ENCODE measurements at places on chromosomes 6 and 20.

- DNase-seq, result no peak
These were observed 116.2 kb downstream of the MAP3K5 start for GRCh38 chr6:136676075-136676474.

DNA sequence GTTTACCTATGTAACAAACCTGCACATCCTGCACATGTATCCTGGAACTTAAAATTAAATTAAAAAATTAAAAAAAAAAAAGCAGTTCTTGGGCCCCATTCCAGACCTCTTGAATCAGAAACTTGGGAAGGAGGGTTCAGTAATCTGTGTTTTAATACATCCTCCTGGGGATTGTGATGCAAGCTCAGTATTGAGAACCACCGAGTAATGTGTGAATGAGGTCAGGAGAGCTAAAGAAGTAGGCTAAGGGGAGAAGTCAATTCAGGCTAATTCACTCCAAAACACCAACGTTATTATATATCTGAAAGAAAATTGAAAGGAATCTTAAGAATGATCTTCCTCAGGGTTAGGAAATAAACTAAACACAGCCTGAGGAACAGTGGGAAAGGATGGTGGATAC, 120.4 kb downstream of the RNF144B start:
- no peak for DNase-seq

- no peak for DNase-seq
These were observed 110.0 kb upstream of the KCNK16 start for GRCh38 chr6:39432330-39433025.

GRCh38 chr6:75530696-75531095, 37.1 kb upstream of the FILIP1 start:
- DNase-seq, result no peak

GRCh38 chr6:36805096-36805797, 34.0 kb downstream of the CPNE5 start:
- DNase-seq, result no peak

DNA sequence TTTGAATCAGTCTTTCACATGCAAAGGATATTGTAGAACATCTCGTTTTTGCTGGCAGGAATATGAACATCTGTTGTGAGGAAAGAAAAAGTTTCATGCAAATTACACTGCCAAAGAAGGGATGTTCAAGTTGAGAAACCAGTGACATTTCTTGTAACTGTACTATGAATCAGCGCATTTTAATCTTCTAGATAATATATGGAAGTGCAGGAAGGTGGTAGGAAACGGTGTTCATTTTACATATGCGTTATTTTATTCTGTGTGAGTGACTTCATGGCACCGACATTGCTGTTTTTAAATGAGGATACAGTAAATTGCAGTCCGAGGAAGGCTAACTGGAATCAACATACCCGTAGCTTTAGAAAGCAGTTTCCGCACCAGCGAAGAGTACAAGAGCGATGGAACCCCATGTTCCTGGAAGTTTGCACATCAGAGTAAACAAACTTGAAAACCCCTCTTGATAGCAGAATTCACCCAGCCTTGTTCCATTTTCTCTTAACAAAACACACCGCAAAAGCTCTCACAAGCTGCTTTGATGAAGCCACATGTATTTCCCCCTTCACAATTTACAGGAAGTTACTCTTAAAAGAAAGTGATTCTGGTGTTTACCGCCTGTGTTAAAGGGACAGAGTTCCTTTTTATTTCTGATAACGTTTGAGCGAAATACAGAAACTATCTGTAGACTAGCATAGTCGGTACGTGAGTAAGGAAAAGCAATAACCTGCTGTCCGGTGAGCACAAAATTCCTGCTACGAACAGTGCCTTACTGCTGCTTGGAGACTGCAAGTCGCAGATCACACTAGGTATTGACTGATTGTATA, 11.5 kb downstream of the PRDM1 start:
- DNase-seq, result peak; percentile 54
